ENCODE measurements at places on chromosomes 5 and 9.
A peak's percentile ranks its signal among the peaks of the same experiment; 100 is the strongest.

GRCh38 chr9:98890256-98890655 lies 53.5 kb upstream of the COL15A1 start:
- DNase-seq, result no peak

DNA sequence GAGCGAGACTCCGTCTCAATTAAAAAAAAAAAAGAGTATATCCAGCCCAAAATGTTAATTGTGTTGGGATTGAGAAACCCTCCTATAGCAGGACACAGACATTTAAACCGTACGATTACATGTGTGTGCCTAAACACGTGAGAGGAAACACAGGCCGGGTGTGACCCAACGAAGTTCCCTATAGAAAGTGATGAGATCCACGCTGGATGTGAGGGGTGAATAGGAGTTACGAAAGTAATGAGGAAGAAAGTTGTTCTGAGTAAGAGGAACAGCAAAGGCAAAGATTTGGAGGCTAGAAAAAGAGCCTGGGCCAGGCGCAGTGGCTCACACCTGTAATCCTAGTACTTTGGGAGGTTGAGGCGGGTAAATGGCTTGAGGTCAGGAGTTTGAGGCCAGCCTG lies 13.6 kb downstream of the NAIF1 start:
- DNase-seq, result no peak

GRCh38 chr5:135242866-135243555 lies 156.0 kb downstream of the MACROH2A1 start:
- DNase-seq, result no peak

DNA sequence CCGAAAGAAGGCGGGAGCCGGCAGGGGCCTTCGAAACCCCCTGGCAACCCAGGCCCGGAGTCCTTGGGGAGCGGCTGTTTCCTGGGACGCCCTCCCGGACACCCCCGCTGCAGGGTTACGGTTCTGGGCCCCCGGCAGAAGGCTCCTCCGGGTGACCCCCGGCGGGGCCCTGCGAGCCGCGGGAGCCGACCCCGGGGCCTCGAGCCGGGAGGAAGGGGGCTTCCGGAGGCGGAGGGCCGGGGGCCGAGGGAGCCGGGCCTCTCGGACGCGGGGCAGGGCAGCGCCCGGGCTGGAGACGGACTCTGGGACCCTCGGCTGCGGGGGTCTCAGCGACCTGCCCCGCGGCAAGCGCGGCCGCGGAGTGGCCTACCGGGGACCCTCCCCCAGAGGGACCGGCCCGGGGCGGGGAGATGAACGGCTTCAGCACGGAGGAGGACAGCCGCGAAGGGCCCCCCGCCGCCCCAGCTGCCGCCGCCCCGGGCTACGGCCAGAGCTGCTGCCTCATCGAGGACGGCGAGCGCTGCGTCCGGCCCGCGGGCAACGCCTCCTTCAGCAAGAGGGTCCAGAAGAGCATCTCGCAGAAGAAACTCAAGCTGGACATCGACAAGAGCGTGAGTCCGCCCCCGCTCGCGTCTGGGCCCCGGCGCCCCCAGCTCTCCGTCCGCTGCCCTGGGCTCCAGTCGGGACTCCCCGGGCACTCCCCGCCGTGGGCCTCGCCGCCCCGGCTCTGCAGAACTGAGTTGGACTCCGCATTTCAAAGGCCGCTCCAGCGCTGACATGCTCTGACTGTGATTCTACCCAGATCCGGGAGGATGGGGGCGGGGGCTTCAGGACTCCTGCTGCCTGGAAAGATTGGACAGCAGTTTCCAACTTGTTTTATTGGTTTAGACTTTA lies 645 bp downstream of the SAP30L start:
- peak; percentile 40 for DNase-seq

GRCh38 chr9:556199-556598 lies 285.3 kb upstream of the DMRT1 start:
- no peak for DNase-seq

GRCh38 chr9:132414731-132415130 lies 4.7 kb downstream of the CFAP77 start:
- DNase-seq, result no peak

DNA sequence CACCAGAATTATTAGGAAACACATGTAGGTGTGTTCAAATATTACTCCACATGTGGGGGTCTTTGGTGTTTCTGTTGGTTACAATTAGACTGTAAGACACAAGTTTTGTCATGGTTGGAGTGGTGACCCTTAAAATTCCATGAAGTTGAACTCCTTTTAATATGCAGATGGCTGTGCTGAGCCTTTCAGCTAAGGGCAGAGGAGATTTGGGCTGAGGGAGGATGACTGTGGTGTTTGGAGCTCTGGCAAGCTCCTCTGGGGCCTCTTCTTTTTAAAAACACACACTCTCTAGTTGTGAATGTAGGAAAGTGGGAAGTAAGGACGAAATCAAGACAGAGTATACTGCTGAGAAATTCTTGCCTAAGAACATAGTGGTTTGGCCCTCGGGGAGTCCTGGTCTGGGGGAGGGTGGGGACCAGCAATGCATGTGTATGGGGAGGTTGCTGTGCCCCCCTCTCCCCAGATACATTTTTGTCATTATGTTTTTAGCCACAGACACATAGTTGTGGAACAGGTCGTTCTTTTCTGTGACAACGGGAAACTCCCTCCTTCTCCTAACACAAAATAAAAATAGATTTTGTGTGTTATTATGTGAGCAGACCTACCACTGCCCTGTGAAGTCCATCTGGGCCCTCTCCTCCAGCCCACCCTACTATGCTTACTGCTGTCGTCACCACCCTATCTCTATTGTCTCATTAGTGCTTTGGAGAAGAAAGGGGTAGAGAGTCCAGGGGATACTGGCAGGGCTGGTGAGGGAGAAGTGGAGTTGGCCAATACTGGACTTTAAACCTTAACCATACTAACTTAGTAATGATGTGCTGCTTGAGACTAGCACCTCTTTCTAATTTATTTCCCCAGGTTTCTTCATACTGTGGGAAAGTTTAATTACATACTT lies 10.0 kb downstream of the SMARCA2 start:
- no peak for DNase-seq

DNA sequence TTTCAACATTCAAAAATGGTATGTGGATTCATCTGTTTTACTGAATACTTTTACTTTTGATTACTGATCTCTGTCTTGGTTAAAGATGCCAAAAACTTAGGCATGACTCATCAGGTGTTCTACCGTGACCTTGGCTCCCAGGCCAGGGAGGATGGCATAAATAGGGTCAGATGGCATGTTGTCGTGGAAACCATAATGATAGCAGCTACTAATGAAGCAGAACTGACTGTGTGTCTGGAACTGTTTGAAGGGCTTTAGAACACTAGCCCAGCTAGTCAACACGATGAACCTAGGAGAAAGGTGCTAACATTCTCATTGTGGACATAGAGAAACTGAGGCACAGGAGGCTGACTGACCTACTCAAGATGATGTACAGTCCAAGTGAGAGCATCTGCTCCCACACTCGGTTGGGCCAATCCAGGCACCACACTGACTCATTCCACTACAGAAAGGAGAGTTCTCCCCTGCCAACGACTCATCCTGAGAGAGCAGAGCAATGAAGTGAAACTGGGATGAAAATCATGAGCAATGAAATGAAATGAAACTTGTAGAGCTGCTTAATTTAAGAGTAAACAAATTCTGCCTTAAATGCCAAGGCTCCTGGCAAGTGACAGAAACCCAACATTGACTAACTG lies 116.0 kb downstream of the TENT4A start:
- DNase-seq, result no peak

GRCh38 chr9:136997830-136998234 lies 1.5 kb upstream of the CLIC3 start:
- DNase-seq, result no peak

GRCh38 chr9:69276775-69277174 lies 48.2 kb upstream of the ENTREP1 start:
- no peak for DNase-seq

DNA sequence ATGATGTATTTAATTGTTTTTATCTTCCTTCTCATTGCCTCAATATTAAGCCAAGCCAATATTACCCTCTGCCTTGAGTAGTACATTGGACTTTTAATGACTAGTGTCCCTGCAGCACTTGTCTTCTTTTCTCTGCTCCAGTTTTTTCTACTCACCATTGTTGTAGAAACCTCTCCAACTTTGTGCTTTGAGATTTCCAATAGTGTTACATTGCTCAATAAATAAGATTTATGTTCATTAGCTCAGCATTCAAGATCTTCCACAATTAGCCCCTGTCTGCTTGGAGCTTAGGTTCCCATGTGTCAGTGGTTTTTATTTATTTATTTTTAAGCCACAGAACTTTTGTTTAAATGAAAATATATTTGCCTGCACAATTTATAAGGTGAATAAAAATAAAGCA lies 145.3 kb downstream of the ADGRV1 start:
- no peak for DNase-seq

DNA sequence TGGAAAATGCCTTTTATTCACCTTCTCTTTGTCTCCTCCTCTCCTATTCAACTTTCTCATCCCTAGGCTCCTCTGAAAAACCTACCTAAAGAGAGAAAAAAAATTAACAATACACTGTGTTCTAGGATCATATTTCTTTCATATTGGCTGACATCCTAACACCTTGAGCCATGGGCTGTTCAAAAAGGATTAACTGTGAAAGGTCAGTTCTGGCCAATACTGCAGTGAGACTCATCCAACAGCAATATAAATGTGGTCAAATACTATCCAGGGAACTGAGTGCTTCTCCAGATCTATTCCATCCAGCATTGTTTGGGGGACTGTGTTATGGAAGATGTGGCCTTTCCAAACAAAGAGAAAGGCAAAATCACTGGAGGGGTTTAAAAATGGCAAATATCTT lies 131.1 kb upstream of the MOCS2 start:
- no peak for DNase-seq

DNA sequence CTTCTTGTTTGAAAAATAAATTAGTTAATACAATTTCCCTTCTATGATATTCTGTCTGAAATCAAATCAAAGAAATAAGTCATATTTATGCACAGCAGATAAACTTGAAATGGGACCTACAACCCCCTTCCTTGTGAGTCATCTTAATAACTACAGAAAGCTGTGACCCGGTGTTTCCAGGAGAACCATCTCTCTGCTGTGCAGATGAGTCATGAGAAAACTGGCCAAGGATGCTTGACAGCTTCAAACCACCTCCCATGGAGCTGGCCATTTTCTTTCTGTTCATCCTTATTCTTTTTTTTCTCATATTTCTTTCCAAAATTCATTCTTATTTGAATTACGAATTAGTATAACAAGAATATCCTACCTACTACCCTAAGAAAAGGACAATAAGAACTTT lies 43.4 kb upstream of the NR4A3 start:
- DNase-seq, result peak; percentile 32

DNA sequence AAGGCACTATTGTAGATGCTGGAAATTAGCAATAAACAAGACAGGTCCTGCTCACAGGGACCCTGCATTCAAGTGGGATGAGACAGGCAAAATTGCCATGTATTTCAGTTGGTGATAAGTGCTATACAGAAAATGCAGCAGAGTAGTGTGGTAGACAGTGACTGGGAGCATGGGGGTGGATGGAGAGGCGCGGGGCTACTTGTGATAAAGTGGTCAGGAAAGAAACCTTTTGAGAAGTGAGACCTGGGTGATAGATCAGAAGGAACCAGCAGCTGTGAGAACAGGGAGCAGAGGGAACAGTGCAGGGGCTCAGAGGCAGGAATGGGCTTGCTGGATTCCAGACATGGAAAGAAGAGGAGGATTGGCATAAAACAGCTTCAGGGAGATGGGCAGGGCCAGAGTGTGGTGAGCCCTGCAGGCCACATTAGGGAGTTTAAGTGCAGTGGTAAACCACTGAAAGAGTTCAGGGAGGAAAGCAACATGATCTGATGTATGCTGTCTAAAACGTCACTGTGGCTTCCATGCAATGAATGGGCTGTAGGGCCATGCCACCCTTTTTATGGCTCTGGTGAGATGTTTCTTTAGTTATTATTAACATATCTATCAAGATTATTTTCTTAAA lies 7.3 kb downstream of the CRHBP start:
- no peak for DNase-seq

- no peak for DNase-seq
Measured at GRCh38 chr5:77366717-77367500, 125.2 kb downstream of the WDR41 start.

All from T-helper 1 cell (primary cell).